ENCODE measurements at places on chromosomes 1 and 21.
A peak's percentile ranks its signal among the peaks of the same experiment; 100 is the strongest.

GRCh38 chr1:32307324-32307723 lies 15.4 kb downstream of the HDAC1 start:
- no peak for DNase-seq

DNA sequence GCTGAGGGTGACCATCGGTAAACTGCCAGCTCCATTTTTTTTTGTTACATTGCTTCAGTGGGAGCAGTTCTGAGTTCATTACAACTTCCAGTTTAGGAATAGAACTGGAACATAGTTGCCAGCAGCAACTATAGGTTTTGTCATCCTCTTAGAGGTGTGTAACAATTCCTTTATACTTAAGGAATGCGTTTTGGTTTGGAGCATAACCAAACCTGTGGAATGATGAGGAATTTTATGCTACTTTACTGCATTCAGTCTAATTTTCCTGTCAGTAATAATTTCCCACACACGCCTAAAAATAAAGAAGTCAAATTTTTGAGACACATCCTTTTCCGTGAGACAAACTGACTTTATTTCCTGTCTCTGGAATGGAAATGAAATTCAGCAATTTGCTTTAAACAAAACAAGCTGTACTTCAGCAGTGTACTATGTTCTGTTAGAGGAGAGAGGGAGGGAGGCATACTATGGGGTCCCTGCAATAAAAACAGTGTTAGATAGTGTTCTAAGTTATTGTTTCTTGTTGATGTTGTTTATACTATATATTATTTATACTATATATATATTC lies 4.8 kb upstream of the AMPD1 start:
- DNase-seq = no peak

GRCh38 chr1:204110894-204111633 lies 38.1 kb downstream of the SOX13 start:
- DNase-seq = no peak

DNA sequence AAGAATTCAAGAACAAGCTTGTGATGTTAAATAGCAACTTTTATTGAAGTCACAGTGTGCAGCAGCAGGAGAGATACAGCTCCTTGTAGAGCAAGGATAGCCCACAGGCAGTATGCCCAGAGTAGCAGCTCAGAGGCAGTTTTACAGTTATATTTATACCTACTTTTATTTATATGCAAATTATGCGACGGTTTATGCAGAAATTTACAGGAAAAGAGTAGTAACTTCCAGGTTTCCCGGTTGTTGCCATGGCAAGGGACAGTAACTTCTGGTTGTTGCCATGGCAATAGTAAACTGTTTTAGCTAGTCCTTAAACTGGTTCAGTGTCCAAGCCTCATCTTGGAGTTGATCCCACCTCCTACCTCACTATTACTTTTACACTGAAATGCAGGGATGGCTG lies 344.6 kb upstream of the LYPLAL1 start:
- no peak for DNase-seq

DNA sequence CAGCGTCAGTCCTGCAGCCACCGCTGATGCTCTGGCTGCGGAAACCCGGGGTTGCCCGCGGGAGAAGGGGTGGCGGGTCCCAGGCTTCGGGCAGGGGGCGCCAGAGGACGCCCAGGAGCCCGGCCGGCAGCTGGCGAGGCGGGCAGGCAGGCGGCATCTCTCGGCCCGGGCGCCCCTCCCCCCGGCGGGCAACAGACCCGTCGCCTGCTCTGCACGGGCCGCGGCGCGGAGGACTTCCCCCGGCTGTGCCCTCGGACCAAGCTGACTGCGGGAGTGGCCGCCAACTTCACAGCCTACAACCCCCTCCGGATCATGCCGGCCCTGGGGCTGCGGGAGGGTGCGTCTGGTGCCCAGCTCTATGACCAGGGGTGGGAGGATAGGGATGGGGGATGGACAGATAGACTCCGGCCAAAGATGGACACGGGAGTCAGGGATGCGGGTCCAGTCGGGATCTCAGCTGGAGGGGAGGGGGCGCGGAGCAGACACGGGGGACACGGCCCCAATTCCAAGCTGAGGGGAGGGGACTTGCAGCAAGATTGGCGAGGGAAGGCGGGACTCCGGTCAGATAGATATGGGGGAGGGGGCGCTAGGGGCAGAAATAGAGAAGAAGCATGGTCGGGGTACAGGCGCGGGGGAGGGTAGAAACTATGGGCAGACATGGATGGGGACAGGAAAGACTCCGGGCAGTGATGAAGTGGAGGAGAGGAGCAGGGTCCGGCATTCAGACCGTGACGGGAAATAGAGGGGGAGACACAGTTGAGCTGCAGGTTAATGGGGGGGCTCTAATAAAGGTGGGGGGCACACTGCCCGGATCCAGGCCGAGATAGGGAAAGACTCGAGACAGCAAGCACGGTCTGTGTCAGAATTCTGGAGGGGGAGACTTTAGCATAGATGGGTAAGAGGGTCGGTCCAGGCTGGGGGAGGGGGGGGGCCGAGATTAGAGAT lies 1.1 kb downstream of the ADGRB2 start:
- DNase-seq = peak; percentile 54

- DNase-seq = no peak
Measured at GRCh38 chr1:35866991-35867390, 16.0 kb upstream of the AGO1 start.

GRCh38 chr1:157466011-157466410 lies 86.3 kb downstream of the FCRL5 start:
- DNase-seq = no peak

DNA sequence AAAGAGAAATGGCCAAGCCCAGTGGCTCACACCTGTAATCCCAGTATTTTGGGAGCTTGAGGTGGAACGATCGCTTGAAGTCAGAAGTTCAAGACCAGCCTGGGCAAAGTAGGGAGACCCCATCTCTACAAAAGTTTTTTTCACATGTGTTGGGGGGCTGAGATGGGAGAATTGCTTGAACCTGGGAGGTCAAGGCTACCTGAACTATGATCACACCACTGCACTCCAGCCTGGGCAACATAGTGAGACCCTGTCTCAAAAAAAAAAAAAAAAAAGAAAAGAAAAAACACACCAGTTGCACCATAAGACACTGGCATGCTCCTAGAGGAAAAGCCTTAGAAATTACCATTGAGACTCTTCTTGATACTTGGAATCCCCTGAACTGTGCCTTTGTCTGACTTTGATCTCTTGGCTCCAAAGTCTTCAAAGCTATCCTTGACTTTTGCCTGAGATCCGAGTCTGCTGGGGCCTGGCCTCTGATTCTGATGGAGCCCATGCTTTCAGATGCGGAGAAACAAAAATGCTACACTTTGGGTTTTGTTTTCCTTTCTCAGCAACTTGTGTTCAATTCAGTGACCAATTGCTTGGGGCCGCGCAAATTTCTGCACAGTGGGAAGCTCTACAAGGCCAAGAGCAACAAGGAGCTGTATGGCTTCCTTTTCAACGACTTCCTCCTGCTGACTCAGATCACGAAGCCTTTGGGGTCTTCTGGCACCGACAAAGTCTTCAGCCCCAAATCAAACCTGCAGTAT lies 33.7 kb downstream of the ATP5PO start:
- no peak for DNase-seq

GRCh38 chr1:186220067-186220466 lies 155.0 kb downstream of the TPR start:
- no peak for DNase-seq

DNA sequence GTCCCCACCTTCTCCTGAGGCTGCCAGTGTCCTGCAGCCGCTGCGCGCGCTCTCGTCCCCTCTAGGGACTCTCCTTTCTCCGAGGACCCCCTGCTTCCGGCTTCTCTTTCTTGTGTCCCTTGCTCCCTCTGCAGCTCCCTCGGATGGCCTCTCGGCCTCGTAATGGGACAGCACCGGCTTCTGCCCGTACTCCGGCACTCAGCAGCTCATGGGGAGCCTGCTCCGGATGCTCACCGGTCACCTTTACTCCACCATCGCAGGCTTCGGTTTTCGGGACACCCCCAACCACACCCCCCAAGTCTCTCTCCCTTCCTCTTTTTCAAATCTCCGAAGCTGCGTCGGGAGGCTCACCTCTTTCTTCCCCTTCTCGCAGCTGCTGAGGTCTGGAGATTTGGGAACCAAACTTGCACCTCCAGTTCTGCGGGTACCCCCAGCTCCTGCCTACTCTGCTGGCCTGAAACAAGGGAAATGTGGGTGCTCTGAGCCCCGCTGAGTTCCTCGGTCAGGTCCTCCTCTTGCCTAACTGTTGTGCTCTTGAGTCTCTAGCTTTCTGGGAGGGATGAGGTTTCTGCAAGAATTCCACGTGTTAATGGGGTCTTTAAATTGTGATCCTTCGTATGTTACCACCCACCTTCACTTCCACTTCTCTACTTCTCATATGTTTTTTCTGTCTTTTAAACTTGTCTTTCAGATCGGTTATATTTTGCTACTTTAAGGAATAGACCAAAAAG lies 930 bp downstream of the CDC14A start:
- peak; percentile 12 for DNase-seq

- DNase-seq = no peak
Measured at GRCh38 chr1:234776256-234776875, 166.4 kb upstream of the IRF2BP2 start.

DNA sequence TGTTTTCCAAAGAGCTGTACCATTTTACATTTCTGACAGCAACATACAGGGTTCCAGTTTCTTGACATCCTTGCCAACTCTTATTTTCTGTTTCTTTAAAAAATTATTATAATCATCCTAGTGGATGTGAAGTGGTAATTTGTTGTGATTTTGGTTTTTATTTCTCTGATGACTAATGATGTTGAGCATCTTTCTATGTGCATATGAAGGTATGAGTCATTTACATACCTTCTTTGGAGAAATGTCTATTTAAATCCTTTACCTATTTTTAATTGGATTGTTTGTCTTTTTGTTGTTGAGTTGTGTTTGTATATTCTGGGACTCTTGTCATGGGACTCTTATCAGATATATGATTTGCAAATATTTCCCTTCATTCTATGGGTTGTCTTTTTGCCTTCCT lies 20.8 kb upstream of the MPC2 start:
- no peak for DNase-seq

DNA sequence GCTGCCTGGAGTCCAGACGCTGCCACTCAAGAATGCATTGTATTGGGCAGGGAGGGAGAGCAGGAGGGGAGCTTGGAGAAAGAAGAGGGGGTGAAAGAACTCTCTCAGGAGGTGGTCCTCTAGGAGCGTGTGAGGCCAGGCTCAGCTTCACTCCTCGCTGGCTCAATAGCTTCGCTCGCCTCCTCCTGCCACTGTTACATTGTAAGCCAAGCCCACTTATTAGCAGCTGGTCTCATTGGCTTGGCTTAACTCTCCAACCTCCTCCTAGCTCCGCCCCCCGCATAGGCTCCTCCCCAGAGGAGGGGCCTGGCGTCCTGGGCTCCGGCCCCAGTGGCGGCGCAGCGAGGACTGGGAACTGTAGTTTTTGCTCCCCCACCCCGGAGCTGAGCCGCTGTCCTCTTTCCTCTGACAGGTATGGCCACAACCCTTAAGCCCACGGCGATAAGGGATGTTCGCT lies at the start of gene KCNN3:
TSS of gene KCNN3 (minus strand) at position 167 of the 457 bp plus-strand sequence. CDS start 317 bp downstream, outside the sequence.
- DNase-seq = peak; percentile 43

Data from activated T-helper 1 cell treated with Interleukin-2 at 50 U/mL for 16 hours (primary cell).